Daoy (cell line): ENCODE measurements at places on chromosomes 16 and 17. TPM values are rescaled to one million over a fixed set of nuclear protein-coding genes. Genes with fewer than 3 reads are reported as not detected.
A peak's percentile ranks its signal among the peaks of the same experiment; 100 is the strongest.

KRTAP9-8 gene
- not detected in 2 replicates for total RNA-seq

KRT16 gene
- total RNA-seq, result 1.0 TPM in 1 of 2 replicates, not detected in the other

CD300LG gene
- total RNA-seq, result 0.51 TPM in 1 of 2 replicates, not detected in the other

DNA sequence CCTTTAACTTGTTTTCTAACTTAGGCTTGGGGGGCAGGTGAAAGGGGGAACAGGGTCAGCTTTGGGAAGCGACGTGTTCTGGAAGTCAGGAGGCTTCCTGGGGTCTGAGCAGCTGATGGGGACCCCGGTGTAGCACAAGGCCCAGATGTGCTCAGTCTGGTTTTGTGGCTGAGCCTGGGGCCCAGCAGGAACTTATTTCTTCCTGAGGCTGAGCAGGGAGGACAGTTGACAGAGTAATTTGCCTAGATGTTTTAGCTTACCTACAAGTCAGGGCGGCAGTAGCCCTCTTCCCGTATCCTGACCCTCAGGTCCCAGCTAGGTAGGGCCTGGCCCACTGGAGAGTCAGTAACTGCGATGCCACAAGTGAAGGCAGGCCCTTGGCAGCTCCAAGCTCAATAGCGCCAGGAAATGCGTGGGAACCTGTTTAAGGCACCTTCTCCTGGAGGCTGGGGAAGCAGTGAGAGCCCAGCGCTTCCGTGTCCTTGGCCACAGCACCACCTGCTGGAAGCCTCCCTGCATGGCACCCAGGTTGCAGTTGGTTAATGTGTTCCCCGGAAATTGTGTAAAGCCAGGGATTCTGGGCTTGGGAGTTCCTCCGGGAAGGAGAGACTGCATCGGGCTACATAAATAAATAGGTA lies 5.2 kb downstream of the CCR7 start:
- peak; percentile 97 for DNase-seq

- DNase-seq, result peak; percentile 78
These were observed 82.2 kb downstream of the TNRC6C start for GRCh38 chr17:78040440-78041385.

DNA sequence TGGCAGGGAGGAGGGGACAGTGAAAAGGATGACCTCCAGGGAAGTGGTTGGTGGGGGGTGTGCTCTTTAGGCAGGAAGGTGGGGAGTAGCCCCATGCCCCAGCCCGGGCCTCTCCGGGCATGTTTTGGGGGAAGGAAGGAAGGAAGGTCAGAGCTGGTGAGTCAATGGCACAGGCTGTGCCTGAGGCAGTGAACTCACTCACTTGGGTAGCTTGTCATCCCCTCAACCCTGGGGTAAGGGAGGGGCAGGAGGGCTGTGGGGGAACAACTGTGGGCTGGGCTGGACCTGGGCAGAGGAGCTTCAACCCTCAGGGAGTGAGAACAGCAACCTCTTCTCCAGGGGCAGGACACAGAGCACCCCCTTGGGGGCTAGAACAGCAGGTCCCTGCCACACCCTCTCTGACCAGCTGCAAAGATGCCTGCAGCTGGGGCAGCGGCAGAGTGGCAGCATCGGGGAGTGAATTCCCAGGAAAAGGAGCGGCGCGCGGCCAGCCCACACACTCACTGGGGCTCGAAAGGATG lies 6.3 kb downstream of the CSF3 start:
- DNase-seq, result peak; percentile 96

DNA sequence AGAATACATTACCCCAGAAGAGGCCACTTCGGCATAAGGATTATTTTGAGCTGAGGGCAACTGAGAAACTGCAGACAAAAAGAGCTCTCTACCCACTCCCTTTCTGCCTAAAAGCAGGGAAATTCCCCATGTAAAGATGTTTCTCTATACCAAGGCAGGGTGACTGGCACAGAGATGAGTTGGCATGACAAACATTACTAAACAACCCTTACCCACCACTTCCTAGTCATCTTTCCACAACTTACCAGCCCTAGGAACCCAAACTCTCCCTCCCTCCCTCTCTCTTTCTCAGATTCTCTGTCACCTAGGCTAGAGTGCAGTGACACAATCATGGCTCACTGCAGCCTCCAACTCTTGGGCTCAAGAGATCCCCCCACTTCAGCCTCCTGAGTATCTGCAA lies 68.6 kb downstream of the EMP2 start:
- peak; percentile 15 for DNase-seq

GRCh38 chr16:57721356-57722209 lies 14.0 kb upstream of the KATNB1 start:
- DNase-seq, result no peak

GRCh38 chr17:44448412-44448811 lies 54.8 kb downstream of the GPATCH8 start:
- DNase-seq, result no peak

GRCh38 chr16:72561-73548 lies at the start of gene RHBDF1:
TSS of gene RHBDF1 (minus strand) at chr16:72631. CDS start at chr16:65015, 7,616 bp downstream.
- peak; percentile 71 for DNase-seq

DNA sequence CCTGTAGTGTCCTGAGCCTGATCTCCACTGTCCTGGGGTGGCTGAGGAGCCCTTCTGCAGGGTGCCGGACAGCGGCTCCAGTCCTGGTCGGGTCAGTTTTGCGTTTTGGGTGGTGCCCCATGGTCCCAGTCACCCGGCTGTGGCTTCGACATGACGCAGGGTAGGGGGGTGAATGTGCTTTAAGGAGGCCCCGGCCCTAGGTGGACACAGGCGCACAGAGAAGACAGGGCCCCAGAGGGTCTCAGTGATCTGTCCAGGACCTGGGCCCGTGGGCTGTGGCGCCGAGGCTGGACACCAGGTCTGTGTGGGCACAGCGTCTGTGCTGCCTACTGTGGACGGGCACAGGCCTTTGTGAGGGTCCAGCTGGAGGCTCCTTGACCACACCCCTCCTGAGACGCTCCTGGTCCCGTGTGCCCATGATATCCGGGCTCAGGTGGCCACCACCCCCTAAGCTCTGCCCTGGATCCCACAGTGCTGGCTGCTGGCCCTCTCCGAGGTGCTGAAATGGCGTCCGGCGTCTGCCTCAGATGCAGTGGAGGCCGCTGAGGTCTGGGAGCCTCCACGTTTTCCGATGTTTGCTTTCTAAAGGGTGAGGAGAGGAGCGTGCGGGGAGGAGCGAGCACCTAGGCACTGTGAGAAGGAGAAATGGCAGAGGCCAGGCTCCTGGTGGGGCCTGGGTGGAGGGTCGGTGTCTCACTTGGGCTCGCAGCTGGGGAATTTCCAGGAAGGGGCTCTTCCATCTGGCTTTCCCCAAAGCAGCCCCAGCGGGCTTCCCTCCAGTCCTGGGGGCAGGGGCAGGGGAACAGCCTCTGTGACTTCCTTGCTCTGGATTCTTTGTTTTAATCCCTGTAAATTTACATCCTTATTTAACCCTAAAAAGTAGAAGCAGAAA lies 56.1 kb upstream of the ACSF3 start:
- DNase-seq, result peak; percentile 41

GRCh38 chr17:58351182-58351581 lies 819 bp downstream of the SUPT4H1 start:
- DNase-seq, result no peak
